ENCODE measurements at places on chromosomes 2 and 18.

DNA sequence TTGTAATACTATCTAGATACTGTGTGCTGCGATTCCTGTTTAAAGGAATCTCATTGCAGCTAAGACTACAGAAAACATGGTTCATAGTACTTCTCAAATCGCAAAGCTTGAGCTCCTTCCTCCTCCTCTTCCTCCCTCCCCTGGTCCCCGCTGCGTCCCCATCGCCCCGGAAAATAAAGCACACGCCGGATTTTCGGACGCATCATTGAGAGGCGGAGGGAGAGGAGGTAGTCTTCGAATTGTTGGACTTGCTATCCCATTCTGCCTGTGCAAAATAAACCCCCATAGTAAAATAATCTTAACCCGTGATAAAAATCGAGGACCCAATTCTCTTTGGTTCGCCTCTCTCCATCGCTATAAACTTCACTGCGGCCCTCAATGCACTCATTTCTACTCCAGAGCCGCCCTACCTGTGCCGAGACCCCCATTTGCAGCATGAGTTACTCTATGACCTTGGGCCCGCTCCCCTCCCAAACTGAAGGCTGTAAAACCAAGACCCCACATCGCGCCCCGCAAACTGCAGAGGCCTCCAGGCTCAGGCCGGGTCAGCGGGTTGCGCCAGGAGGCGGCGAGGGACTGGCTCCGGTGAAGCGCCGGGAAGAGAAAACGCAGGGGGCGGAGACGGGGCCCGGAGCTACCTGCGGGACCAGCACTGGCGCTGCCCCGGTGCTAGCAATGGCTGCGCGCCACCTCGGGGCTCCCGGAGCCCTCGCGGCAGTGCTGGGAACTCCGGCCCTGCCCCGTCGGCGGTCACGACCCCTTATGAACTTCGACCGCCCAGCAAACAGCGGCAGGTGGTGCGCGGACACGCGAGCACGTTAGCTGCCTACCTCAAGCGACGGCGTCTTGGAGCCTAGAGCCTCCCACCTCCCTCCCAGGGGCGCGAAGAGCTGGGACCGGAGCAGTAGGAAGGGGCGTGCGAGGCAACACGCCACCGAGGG lies 649 bp downstream of the ESCO1 start:
- DNase-seq: peak; percentile 67

DNA sequence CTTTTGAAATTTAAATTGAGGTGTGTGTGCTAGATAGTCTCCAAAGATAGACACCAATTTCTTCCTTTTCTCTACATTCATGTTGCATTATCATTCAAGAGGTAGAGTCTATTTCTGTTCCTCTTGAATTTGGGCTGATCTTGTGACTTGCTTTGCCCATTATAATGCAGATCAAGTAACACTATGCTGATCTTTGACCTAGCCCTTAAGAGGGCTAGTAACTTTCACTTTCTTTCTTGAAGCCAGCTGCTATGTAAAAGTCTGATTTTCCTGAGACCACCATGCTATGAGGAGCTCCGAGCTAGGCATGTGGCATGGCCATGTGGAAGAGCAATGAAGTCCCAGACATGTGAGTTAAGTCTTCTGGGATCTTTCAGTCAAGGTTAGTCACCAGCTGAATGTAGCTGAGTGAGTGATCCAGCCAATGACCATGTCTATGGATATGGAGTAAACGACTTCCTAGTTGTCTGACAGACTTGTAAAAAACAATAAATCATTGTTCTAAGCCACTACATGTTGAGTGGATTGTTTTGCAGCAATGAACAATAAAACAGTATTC lies 189.4 kb upstream of the CWC22 start:
- no peak for DNase-seq

GRCh38 chr2:160006475-160006874 lies 55.9 kb downstream of the PLA2R1 start:
- DNase-seq: no peak

GRCh38 chr2:108621687-108622681 lies 87.7 kb downstream of the LIMS1 start:
- no peak for DNase-seq

DNA sequence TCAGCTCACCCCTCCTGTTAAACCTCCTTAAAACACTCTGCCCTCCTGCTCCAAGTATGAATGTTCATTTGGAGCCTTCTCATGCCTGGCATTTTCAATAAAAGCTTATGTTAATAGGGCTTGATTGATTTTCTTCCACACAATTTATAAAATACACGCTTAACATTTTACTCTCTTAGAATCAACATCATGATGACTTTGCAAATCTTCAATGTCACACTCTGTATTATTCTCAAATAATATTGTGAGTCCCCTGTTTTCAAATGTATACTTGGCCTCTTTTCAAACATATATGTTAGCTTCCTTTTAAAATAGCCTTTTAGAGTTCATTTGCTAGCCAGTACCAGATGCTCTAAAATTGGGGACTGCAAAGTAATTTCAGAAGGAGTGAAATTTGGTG lies 520.3 kb downstream of the LRRTM4 start:
- DNase-seq: no peak

DNA sequence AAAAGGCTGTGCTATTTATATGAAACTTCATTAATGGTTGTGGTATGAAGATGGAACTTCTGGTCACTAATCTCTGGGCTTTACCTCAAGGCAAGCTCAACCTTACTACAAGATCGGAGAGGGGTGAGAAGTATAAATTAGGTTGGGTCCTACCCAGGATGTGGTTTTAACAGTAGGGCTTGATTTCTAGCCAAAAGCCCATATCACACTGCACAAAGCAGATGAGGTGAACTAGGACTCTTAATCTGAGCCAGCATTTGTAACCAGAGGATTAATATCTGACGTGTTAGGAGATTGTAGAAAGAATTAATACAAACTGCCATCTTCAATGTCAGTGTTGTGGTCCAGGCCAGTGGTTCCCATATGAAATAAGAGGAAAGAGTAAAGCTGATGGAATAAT lies 86.4 kb upstream of the RGPD4 start:
- no peak for DNase-seq

GRCh38 chr18:31373641-31374040 lies 2.9 kb upstream of the DSG4 start:
- no peak for DNase-seq

GRCh38 chr18:1133541-1133940 lies 228.9 kb downstream of the ADCYAP1 start:
- DNase-seq: no peak

DNA sequence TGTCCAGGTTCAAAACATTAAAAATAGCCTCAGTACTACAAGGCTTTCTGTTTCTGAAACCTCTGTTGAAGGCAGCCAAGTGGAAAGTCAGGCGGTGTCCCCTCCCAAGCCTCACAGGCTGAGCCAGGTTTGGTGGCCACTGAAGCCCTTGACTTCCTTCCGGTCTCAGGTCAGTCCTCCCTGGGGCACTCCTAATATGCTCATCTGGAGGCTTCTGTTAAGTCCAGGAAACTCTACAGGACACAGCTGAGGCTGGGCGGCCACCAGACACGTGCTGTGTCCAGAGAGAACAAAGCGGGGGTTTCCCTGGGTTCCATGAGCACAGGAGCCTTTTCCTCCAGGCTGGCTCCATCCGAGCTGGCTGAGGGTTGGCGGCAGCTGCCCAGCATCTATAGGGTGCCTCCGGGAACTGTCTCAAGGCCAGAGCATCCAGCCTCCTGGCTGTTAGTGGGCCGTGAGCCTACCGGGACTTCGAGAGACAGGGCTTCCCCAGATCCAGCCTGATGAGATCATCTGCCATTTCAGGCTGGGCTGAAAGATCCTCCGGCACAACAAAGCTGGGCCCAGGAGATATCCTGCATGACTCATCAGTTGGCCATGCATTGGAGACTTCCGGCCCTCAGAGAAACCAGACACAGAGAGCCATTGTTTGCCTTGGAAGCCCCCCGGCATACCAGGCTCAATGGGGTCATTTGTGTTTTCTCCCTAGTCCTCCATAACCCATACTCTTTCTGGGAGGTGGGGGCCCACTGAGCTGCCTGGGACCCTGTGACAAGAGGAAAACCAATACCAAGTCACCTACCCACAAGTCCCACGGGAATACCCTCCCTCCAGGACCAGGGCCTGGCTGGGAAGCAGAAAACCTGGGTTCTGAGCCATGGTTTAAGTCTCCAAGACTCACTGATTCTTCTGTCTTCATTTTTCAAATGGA lies 71.7 kb downstream of the HS1BP3 start:
- no peak for DNase-seq

DNA sequence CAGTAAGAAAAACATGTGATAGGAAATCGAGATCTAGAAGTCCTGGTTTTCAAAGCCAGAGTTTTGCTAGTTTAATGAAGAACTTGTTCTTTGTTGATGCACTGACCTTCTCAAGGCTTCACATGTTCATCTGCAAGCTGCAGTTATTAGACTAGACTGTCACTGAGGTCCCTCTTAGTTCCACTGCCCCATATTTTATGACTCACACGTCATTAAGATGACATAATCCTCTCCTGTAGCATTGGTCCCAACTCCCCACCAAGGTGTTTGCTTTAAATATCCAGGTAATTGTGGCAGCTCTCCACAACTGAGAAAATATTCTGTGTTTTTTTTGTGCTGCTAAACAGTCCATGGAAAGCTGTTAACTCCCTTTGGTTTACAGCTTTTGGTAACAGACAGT lies 149.7 kb downstream of the MREG start:
- DNase-seq: no peak
